Stromal cell of bone marrow (primary cell): ENCODE measurements at places on chromosomes 11 and 22.
A peak's percentile ranks its signal among the peaks of the same experiment; 100 is the strongest.

DNA sequence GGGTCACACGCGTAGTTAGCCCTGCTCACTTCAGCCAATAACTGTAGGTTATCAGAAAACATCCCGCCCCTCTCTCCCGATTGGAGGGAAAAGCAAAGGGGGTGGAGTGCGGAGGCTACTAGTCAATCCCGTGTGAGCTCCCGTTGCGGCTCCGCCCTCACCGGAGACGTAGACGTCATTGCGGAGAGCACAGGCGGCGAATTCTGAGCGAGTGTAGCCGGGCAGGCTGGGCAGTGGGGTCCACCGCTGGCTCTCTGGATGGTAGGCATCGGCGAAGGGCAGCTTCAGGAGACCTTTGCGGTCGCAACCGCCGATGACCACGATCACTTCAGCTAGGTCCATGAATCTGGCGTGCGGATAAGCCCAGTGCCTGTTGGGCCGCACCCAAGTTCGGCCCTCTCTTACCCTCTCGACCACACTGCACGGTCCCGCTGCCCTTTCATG is 4.7 kb downstream of the KLHL35 start:
- peak; percentile 74 for DNase-seq

GRCh38 chr11:34564406-34564805 is 50.8 kb upstream of the ELF5 start:
- DNase-seq: no peak

GRCh38 chr22:49776891-49777290 is 50.8 kb downstream of the BRD1 start:
- no peak for DNase-seq

GRCh38 chr22:25651332-25652085 is 87.0 kb downstream of the GRK3 start:
- no peak for DNase-seq

DNA sequence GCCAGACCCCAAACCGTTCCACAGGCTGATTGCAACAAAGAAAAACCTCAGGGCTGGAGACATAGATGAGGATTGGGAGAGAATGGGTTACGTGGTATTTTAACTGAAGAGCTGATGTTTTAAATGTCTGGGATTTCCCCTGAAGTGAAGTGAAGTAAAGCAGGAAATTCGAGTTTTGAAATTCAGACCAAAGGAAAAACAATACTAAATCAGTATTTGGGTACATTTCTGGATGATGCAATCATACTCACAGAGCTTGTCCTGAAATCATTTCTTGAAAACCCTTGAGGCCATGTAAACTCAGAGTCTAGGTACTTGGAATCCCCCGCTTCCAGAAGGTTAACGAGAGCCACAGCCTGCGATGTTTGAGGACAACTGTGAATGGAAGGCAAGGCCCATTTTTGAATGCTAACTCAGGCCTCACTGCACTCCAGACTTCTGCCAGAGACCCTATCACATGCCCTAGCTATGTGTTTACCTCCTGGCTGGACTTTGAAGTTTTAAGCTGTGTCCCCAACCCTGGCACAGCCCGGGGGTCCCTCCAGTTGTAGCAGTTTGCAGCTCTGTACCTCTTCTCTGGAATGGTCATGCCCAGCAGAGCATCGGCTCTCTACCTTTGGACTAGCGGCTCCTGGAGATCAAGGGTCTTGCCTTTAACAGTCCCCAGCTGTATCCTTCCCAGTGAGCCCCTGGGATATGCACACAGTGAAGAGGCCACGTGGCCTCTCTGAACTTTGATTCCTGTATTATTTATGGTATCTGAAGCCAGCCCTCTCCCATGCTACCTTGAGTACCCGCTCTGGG is 5.4 kb upstream of the FTH1 start:
- DNase-seq: peak; percentile 83

DNA sequence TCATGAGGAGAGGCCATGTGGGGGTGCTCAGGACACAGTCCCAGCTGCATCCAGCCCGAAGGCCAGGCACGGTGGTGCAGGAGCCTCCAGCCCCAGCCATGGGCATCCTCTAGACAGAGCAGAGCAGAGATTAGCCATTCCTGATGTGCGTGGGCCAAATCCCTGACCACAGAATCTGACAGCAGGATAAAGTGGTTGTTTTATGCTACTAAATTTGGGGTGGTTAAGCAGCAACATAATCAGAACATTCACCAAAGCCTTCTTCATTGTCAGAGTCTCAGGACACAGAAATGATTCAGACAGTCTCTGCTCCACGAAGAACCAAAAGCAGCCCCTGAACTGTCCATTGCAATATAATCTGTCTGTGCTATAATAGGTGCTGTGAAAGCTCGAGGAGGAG is 19.7 kb downstream of the RASD2 start:
- DNase-seq: no peak

- no peak for DNase-seq
Observed at GRCh38 chr11:132093536-132094259, 723.3 kb downstream of the NTM start.

DNA sequence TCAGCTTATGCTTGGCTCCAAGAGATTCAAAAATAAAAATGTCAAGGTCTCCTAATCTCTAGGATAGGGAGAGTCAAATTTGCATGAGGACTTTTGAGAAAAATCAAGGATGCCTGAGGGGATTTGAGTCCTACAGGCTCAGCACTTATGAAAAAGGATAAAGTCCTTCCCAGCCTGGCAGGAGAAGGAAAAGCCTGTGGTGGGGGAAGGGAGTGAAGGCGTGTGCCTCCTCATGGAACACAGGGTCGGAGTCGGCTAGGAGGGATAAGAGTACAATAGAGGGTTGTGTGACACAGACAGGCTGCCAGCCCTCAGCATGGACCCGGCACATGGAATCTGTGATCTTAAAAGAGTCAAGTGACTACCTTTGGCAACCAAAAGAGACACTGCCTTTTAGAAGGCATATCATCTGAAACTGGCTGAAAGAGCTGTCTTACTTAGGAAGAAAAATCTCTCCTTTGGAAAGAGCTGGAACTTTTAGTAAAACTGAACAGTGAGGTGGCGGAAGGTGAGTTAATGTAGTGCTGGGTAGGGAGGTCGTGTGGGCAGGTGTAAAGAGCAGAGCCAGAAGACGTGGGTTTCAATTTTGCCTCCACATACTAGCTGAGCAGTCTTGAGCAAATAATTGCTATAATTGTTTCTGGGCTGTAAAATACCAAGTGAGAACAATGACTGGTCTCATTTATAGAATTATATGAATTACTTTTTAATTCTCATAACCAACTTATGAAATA is 58.8 kb upstream of the RDX start:
- no peak for DNase-seq

GRCh38 chr22:49934891-49935557 is 16.6 kb downstream of the CRELD2 start:
- no peak for DNase-seq

DNA sequence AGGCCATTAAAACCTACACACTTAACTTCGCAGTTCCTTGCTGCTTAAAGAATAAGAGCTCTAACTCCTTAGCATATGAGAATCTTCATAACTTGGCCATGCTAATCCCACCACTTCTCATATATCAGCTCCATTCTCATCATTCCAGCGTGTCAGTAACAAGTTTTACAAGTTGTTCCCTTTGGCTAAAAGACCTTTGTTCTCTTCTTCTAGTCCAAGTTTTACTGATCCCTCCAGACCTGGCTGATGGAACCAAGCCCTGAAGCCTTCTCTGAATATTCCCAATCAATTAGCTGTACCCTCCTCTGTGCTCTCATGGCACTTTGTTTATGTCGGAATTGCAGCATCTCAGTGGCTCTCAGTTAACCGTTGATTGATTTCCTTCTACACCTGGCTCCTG is 35.8 kb downstream of the GAB2 start:
- no peak for DNase-seq

DNA sequence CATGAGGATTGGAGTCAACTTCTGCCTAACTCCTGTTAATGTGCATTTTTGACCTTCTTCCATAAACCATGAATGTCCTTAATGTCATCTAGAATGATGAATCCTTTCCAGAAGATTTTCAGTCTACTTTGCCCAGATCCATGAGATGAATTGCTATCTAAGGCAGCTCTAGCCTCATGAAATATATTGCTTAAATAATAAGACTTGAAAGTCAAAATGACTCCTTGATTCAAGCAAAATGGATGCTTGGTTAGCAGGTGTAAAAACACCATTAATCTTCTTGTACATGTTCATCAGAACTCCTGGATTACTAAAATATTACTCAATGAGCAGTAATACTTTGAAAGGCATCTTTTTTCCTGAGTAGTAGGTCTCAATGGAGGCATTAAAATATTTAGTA is 238.5 kb upstream of the ZC3H12C start:
- DNase-seq: no peak
